HFFc6 (cell line): ENCODE measurements at places on chromosomes 3 and 15.

DNA sequence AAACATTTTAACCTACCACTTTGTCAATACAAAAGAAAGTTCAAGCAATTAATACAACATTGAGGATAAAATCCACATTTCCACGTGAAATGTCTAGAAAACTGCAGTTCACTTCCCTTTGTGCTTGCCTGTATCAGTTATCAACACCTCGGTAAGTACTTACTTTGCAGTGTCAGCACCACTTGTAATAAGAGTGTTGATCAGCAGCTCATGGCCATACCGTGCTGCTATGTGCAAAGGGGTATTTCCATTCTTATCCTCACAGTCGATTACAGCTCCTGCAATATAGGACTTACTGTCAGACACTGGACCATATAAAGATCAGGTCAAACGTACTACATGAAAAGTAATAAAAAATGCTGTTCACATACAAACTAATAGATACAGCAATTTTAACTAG is 84.4 kb downstream of the ANKRD28 start:
- no peak for DNase-seq

DNA sequence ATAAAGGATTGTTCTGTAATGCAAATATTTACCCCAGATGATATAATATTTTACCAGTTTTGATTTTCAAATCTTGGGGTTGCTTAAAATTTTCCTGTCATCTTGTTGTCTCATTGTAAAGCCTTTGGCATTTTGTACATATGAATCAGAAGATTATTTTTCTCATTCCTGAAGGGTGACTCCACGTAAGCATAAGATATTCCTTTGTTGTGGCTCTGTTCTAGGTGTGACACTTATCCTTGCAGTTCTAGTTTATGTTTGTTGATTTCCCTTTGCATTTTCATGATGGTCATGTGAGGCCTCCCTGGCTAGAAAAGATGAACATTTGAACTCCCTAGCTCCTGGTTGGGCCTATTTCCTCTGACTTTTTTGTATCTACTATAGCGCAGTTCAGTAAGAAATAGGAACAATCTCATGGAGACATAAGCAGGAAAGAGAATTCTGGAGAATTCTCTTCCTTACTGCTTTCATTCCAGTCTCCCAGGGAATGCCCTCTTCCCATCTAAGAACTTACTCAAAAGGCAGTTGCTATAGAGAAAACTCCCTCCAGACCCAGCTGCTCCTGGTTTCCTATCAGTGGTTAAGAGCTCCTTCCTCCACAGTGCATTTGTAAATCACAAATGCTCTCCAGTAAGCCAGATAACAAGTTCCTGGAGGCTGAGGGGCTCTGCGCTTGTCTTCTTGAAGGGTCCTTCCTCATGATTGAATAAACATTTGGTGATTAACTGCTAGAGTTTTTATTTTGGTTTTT is 124.7 kb downstream of the WNT5A start:
- peak; percentile 35 for DNase-seq

DNA sequence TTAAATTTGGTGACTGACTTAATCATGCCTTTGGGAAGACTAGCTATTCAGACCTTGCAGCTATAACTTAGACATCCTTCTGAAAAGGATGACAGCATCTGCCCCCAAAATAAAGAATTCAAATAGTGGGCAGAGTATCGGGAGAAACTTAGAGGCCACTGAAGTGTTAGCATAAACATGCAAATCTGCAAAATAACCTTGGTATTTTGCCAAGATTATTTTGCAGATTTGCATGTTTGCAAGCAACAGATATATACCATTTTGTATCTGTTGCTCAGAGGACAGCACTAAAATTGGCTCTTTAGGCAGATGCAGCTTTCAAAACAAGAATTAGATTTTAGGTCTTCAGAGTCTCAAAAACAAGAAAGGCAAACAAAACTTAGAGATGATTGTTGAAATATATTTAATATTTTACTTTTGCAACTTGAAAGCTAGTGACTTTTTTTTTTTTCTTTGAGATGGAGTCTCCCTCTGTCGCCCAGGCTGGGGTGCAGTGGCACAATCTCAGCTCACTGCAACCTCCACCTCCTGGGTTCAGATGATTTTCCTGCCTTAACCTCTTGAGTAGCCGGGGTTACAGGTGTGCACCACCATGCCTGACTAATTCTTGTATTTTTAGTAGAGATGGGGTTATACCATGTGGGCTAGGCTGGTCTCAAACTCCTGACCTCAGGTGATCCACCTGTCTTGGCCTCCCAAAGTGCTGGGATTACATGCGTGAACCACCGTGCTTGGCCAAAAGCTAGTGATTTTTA is 47.8 kb downstream of the KBTBD8 start:
- DNase-seq = no peak

DNA sequence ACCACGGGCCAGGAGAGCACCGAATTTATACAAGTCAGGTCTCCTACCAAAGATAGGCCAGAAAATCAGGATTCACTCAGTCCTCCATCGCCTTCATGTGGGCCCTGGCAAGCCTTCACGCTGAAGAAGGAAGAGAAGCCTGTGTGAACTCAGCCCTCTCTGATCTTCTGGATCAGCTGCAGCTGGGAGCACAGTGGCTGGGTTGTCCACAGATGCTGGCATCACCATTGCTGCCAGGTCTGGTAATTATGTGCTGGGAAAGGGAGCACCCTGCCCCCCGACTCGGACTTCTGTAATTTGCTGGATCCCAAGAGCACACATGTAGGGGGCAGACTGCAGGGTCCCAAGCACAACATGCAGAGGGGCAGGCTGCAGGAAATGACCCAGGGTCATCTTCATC is 12.4 kb upstream of the PDE8A start:
- no peak for DNase-seq

GRCh38 chr3:175619369-175619768 is 760.2 kb downstream of the NAALADL2 start:
- DNase-seq = no peak
